ENCODE measurements at places on chromosomes 3 and 15. TPM values are rescaled to one million over a fixed set of nuclear protein-coding genes. Genes with fewer than 3 reads are reported as not detected.

Gene GRM2
- 0.26 TPM for total RNA-seq

DNA sequence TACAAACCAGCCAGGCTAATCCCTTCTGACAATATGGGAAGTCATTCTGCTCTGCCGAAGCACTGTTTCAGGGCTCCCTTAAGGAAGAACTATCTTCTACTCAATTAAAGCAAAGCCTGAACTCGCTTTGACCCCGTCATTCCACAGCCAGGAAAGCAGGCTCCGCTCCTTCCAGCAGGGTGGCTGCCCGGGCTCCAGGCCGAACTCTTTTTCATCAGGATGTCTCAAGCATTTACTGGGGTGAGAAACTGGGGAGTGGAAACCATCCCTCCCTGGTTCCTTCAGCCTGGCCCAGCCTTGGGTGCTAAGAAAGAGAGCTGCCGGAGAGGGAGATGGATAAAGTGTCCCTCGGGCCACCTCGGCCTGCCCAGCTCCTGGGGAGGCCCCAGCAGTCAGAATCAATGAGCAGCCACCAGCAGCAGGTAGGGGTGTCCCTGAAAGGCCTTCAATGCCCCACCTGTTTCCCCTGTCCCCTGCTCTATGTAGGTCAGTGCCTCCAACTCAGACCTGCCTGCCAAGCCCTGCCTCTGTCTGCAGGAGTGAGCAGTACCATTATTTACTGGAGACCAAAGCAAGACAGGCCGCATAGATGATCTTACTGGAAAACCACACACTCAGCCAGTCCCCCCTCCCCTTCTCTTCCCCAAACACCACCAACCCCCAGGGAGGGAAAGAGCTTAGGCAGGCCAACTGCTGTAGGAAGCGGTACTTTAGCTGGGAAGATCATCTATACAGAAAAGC, 225.6 kb upstream of the TLE3 start:
- peak overlapping the region; percentile 49 for H3K27ac ChIP-seq
- no peaks in the 10 kb centered on the region for H3K27me3 ChIP-seq
- H3K4me1 ChIP-seq: peaks cover 3% of the 10 kb centered on the region
- H3K4me3 ChIP-seq: no peak overlapping the region

DNA sequence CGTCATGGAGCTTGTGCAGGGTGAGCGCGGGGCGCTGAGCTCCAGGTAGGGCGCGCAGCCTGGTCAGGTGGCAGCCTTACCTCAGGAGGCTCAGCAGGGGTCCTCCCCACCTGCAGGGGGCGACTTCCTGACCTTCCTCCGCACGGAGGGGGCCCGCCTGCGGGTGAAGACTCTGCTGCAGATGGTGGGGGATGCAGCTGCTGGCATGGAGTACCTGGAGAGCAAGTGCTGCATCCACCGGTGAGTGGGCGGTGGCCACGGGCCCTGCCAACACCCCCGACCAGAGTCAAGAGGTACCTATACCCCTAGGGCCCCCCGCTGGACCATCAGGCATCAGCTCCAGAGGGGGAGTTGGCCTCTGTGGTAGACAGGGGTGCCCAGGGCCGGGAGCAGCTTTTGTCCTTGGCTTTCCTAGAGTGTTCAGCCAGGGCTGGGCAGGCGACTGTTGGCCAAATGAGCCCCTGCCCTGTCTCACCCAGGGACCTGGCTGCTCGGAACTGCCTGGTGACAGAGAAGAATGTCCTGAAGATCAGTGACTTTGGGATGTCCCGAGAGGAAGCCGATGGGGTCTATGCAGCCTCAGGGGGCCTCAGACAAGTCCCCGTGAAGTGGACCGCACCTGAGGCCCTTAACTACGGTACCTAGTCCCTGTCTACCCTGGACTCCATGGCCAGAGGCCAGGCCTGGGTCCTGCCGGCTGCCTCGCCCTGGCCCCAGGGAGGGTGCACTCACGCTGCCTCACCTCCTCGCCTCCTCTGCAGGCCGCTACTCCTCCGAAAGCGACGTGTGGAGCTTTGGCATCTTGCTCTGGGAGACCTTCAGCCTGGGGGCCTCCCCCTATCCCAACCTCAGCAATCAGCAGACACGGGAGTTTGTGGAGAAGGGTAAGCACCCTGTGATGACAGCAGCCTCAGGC, 9.1 kb downstream of the FES start:
- no peak for DNase-seq
- H3K4me3 ChIP-seq: no peak overlapping the region
- no peak overlapping the region for H3K27ac ChIP-seq
- no peaks in the 10 kb centered on the region for H3K4me1 ChIP-seq
- H3K36me3 ChIP-seq: peaks cover 56% of the 10 kb centered on the region

Gene THBS1
- 174 TPM for total RNA-seq
